ENCODE measurements at places on chromosomes 13 and 19.

- DNase-seq = no peak
Measured at GRCh38 chr13:32609428-32609827, 23.2 kb downstream of the PDS5B start.

DNA sequence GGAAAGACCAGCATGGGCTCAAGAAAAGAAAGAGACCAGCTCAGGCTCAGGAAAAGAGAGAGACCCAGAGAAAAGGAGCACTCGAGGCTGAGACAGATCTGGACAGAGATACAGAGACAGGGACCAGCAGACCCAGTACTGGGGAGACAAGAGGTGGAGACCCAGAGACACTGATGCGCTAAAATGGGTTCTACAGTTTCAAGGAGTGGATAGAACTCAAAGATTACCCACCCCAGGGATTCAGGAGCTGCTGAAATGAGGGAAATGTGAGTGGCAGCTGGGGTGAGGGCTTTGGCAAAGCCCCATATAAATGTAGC is 609 bp upstream of the ZSCAN18 start:
- no peak for DNase-seq

- no peak for DNase-seq
Measured at GRCh38 chr13:31050486-31051400, 111.0 kb downstream of the HSPH1 start.

DNA sequence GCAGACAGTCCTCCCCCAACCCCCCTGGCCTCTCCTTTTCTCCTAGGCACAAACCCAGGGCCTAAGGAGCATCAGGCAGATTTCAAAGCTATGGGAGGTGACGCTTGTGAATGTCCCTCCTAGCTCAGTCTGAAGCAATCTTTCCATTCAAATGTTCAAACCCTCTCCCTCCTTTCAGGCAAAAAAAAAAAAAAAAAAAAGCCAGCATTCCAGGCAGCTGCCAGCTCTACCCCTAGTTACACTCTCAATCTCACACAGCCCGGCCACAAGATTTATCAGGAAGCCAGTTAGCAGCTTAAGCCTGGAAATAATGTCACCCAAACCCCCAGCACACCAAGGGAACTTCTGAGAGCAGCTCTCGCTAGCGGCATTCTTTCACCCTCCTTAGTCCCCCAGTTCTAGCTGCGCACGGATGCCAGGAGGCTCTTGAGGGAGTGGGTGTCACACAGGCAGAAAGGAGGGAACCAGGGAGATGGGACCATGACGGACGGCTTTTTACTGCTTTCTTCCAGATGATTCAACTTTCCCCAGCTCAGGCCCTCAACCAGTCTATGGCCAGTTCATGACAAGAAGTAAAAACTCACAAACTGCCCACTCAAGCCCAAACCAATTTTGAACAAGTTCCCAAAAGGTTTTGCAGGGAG is 6.3 kb downstream of the SH3GL1 start:
- DNase-seq = no peak

DNA sequence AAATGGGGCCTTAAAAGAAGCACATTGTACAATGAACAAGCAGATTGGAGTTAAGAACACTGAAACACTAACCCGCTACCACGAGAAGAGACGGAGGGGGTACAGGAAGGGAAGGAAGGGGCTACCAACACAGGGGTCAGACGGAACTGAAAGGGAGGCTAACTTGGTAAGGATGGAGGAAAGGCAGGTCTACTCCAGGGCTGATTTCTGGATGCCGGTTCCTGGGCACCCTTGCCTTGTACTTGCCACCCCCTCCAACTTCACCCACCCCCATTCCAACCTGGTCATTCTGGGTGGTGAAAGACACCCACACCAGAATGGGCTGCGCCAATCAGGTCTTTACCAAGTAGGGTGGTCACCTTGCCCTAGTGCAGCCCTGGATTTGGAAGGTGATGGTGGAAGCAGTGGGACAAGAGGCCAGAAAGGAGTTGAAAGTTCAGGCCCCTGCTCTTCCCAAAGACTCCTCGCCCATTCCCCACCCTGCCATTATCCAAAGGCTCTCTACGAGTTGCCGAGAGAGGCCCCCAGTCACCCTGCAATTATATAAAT is 10.3 kb downstream of the ZNF574 start:
- DNase-seq = no peak

GRCh38 chr13:91078093-91078679 is 269.3 kb upstream of the MIR17HG start:
- DNase-seq = no peak

- no peak for DNase-seq
Measured at GRCh38 chr19:46885411-46885810, 24.6 kb downstream of the ARHGAP35 start.

DNA sequence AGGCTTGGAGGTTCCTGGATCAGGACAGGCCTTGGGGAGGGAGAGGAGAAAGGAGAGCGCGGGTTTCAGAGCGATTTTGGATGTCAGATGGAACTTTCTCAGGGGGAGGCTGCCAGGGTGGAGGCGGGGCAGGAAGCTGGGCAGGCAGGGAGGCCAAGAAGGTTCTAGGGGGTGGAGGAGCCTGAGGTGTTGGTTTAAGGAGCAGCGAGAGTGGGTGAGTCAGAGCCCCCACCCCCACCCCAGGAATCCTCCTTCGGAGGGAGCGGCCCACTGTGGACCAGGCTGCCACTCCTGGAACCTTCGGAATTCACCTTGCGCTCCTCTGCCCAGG is 15.9 kb upstream of the NOP53 start:
- DNase-seq = peak; percentile 66

DNA sequence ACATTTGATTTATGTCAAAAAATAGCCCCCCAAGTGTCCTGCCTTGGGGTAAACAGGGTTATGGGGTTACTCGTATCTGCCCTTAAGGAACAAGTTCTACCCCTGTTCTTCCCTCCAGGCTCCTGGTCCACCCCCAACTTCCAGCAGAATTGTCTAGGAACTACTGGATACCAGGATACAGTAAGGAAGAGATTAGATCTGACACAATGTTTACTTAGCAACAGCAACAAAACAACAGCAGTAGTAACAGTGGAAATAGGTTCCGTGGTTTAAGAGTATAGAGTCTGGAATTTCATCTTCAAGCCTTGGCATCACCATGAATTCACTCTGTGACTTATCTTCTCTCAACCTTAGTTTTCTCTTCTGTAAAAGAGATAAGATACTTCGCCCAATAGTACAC is 1.7 kb upstream of the FAM98C start:
- no peak for DNase-seq

GRCh38 chr19:9658769-9659168 is 16.1 kb downstream of the ZNF562 start:
- DNase-seq = no peak

- no peak for DNase-seq
Measured at GRCh38 chr19:7421941-7422744, 66.7 kb downstream of the PEX11G start.

DNA sequence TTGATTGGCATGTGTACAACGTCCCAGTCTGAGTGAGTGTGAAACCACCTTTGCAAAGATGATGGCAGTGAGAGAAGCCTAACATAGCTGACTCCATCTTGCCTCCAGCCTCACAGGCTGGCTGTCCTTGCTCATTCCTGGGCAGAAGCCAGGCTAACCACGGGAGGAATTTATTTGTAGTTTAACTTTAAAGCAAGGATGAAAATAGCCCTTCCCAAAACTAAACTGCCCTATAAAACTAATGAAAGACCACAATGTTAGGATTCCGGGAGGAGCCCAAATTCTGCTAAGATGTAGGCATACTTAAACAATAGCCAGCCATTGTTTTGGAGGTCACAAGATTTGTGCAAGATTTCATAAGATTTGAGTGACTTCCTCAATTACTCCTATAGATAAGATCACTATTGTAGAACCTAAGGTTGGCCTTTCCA is 96.6 kb upstream of the LSM14A start:
- no peak for DNase-seq

GRCh38 chr13:99103536-99103935 is 97.1 kb upstream of the UBAC2 start:
- DNase-seq = peak; percentile 40

GRCh38 chr19:2365201-2365970 is 5.3 kb downstream of the TMPRSS9 start:
- DNase-seq = no peak

- DNase-seq = no peak
Measured at GRCh38 chr13:26965952-26966700, 205.5 kb downstream of the USP12 start.

DNA sequence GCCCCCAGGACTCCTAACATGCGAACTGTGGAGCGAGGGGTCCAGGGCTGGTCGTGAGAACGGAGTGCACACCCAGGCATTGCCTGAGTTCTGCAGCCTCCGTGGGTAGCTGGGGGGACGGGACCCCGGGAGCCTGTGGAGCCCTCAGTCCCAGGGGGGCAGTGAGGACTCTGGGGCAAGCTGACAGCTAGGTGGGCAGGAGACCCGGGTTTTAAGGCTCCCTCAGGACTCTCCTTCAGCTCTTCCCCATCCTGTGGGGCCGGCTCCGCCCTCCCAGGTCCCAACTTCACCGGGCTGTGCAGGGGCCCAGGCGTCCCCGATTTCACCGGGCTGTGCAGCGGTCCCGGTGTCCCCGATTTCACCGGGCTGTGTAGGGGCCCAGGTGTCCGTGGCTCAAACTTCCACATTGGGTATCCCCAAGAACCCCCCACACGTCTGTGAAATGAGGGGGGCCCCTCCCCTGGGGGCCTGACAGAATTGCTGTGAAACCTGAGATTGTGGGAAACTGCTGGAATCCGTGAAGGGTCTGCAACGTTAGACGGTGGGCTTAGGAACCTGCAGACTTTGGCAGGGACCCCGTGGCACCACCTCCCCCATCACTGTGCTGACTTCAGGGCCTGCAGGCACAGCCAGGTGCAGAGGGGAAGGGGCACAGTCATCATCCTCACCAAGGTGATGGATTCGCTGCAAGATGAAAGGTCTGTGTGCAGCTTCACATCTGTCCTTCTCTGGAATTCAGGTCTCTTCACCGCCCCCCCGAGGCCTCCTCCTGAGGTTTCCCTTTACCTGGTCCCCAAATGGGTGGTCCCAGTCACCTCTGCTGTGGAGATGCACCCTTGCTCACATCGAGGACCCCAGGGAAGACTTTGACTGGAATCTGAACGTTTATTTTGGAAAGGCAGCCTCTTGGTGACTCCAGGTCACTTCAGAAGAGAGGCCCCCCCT is 73.2 kb upstream of the MCF2L start:
- DNase-seq = no peak

GRCh38 chr19:32219881-32220472 is 125.4 kb upstream of the ZNF507 start:
- no peak for DNase-seq

- no peak for DNase-seq
Measured at GRCh38 chr19:1445932-1446712, 3.8 kb upstream of the APC2 start.
